ENCODE measurements at places on chromosomes 16 and 17.
A peak's percentile ranks its signal among the peaks of the same experiment; 100 is the strongest.

DNA sequence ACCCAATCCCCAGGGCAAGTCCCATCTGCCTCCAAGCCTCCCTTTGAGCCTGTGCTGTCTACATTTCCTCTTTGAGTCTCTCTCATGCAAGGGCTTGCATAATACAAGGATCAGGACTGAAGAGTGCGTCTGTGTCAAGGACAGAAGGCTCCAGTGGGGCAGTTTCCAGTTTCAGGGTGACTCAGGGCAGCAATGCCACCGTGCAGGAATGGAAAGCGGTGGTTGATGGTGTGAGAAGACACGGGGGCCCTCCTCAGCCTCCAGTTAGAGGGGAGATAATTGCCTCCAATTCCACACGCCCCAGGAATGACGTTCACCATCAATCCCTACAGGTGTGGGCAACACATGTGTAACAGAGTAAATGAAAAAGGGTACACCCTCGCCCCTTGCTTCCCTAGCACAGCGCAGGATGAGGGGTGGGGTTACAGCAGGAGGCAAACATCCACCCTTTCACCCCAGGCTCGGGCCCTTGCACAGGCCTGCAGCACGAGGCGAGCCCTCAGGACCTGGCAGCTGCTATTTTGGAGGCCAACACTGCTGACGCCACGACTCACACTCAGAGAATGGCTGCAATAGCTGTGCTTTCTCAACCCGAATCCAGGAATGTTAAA is 24.8 kb upstream of the SLC25A19 start:
- no peak for DNase-seq

DNA sequence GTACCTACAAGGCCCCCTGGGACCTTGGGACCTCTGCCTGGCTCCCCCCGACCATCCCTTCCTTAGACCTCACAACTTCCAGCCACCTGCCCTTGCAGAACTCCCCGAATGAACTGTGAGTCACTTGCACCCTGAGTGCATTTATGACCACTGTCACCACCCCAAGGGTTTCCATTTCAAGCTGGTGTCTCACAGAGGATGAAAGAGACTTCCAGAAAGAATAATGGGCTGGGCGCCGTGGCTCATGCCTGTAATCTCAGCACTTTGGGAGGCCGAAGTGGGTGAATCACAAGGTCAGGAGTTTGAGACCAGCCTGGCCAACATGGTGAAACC is 124.5 kb upstream of the CIBAR2 start:
- DNase-seq, result no peak

DNA sequence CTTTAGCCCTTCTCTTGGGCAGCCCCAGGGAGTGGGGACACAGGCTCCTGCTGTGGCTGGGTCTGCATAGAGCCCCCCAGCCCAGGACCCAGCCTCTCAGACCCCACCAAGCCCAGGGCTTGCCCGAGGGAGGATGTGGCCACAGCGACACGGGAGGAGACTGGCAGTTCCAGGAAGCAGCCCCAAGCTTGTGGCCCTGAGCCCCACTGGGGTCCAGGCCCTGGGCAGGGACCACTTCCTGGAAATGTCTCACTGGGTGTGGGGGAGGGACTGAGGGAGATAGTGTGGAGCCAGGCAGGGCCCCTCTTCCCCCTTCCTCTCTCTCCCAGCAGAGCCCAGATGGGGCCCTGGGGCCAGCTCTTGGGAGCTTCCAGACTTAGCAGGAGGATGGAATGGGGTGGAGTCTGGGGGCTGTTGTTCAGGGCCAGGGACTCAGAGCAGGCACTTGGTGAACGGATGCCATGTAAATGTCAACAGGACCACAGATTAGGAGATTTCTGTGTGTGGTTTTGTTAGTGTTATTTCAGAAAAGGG is 35.3 kb downstream of the ADGRG5 start:
- DNase-seq, result peak; percentile 21

DNA sequence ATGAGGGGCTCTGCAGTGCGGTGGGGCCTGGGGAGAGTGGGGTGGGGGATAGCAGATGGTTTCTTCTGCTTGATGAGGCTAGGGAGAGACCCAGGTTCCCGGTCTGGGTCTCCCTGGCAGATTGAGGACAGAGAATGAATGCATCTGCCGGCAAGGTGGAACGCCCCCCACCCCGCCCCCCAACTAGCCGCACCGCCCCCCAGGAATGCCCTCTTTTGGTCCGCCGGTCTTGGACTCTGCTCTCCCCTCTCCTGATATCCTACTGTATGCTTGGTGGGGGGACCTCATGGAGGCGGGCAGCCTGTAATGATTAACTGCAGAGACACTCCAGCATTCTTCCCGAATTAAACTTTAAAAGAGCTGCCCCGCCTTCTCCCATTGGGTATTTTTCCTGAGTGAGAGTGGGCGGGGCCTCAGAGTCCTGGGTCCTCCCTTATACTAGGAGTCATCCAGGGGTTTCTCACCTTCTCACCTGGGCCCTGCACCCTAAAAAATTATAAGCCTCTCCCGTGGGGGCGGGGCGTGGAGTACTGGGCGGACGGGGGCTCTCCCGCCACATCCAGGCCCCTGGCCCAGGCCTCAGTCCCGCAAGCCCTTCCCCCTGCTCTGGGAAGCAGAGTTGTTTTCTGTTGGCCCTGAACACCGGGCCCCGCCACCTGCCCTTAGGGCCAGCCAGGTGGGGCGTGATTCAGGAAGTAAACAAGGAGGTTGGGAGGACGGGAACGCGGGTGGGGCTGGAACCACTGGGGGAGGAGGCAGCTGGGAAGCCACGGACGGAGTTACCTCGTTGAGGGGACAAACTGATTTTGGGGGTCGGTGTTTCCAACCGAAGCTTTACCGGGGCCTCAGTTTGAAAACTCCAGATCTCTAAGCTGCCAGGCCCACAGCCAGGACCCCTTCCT is 1.5 kb downstream of the GRB7 start:
- peak; percentile 39 for DNase-seq

DNA sequence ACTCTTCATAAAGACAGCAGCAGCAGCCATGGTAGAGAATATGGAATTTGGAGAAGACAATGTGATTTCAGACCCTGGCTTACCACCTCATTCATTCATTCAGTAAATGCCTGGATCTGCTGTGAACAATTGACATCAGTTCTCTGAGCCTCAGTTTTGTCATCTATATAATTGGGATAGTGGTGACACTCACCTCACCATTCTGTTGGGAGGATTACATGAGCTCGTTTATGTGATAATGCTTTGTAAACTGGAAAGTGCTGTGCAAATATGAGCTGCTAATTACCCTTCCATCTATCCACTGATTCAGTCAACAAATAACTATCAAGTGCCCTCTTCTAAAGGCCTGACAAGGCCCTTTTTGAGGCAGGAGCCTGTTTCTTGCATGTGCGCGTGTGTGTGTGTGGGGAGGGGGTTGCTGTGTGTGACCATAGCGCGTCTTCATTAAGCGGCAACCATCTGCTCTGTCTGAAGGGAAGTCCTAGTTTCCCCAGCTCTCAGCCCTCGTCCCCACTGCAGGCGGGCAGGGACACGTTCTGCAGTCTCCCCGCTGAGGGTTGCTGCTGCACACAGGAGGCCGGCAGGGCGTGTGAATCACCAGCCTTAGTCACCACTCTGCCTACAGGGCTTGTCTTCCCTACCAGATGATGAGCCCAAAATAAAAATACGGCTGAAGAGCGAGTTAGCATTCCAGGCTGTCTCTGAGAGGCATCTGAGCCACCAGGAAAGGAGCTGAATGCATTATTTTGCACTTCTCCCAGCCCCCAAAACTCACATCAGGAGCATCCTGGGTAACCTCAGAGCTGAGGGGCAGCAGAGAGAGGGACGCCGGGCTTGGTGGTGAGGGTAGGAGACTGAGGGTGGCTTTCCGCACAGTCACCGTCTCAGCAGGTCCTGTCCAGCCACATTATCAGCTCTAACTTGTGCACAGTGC is 19.9 kb downstream of the ARL4D start:
- no peak for DNase-seq

- no peak for DNase-seq
Measured at GRCh38 chr17:2435181-2435741, 34.4 kb upstream of the MNT start.

DNA sequence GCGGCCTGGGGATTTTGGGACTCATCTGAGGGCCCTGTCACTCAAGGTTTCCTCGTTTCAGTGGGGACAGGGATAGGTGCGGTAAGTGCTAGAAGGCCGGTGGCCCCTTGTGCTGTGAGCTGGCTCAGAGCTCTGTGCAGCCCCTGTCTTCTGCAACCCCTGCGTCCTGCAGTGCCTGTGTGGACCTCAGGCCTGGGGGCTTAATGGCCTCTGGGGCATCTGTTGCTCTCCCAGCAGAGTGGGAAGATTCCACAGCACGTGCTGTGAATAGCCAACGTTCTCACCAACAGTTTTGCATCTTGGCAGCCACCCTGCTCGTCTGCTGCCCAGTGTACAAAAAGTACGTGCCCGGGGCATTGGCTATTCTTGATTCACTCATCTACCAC is 4.9 kb downstream of the FOXC2 start:
- DNase-seq, result no peak

- DNase-seq, result no peak
Measured at GRCh38 chr17:36661047-36661666, 59.8 kb downstream of the MRM1 start.

GRCh38 chr17:5893741-5894140 is 176.4 kb upstream of the WSCD1 start:
- no peak for DNase-seq
